HFFc6 (cell line): ENCODE measurements at places on chromosomes 7 and 10.

DNA sequence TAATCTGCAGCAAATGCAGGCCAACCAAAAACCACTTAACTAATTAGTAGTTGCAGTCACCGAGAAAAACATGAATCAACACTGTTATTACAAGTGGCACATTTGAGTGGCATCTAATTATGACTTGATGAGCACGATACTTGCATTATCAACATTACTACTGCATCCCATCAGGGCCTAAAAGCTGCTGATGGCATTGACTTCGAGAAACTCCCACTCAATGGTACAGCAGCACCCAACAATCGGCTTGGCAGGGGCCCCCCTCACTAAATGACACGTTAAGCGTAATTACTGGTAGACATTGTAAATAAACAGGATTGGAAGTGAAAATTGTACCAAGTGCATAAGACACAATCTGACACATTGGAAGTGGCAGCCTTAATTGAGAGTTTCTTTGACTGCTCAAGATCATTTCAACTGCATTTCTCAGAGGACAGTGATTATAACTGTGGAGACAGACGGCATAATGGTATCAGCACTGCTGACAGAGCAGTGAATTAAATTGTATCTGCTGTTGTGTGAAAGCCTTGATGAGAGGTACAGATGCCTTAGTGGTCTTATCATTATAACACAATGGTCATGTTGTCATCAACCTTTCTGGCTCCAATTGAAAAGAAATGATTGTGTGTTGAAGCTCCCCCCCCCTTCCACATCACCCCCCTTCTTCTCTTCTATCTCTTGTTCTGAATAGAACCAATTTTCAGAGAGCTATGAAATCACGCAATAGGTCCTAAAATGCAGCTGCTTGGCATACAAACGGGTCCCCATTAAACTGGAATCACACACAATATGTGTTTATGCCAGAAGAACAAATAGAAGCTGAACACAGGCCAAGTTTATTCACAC lies 43.4 kb downstream of the SHTN1 start:
- no peak for DNase-seq
- no peak overlapping the region for H3K27ac ChIP-seq
- H3K4me3 ChIP-seq: no peak overlapping the region
- no peaks in the 10 kb centered on the region for H3K4me1 ChIP-seq
- H3K36me3 ChIP-seq: no peaks in the 10 kb centered on the region
- H3K27me3 ChIP-seq: no peaks in the 10 kb centered on the region

DNA sequence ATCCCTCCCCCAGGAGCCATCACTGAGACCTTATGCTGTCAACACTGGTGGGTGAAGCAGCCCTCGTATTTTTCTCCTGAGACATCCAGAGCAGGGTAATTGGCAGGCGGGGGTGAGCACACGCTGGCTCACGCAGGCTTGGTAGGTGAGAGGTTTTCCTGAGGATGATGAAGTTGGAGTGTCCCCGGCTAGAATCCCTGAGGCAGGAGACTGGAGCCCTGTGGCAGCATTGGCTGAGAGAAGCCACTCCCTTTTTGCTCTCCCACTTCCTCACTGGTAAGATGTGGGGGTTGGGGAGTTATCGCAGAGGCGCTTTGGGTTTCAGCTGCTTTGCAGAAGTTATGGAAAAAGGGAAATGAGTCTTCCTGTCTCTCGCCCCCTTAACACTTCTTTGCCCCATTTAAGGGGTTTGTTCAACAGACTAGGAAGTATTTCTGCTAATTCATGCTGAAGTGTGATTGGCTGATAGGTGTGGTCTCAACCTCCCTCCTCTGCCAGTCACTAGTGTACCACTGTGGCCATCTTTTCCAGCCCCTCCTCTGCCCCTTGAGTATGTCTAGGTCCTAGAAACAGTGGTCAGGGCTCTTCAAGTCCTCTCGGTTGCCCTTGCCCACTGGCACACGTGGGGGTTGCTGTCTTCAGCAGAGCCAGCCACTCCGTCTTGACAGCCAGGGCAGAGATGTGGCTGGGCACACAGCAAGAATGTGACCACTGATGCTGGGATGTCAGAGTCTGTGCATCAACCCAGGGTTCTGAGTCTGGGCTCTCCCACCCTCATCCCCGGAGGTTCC lies 5.7 kb downstream of the ARPC1B start:
- H3K36me3 ChIP-seq: peaks cover 13% of the 10 kb centered on the region; the same call in 1 of the 2 replicates
- H3K27ac ChIP-seq: peak overlapping the region; percentile 95
- H3K4me3 ChIP-seq: peak overlapping the region; percentile 66
- H3K27me3 ChIP-seq: no peaks in the 10 kb centered on the region; the same call in 1 of the 2 replicates
- peak; percentile 27 for DNase-seq
- H3K4me1 ChIP-seq: peaks cover 32% of the 10 kb centered on the region

DNA sequence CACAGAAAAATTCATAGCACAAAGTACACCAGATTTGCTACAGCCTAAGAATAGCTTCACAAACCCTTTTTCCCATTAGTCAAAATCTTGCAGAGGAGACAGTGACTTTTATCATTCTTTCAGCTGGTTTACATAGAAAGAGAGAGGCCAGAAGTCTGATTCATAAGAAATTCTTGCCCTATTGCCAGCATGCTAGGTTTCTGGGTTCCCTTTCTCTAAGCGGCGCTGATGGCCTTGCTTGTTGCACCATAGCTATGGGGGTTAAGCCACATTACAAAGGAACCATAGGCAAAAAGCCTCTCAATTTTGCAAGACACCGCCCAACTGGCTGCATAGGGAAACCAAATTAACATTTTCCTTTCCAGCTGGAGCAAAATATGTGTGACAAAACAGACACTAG lies 87.4 kb downstream of the ZNF467 start:
- H3K27ac ChIP-seq: peak overlapping the region; percentile 44; the same call in 1 of the 2 replicates
- H3K27me3 ChIP-seq: peaks cover 6% of the 10 kb centered on the region
- no peaks in the 10 kb centered on the region for H3K36me3 ChIP-seq
- H3K4me3 ChIP-seq: no peak overlapping the region
- H3K4me1 ChIP-seq: peaks cover 11% of the 10 kb centered on the region; the same call in 1 of the 2 replicates

DNA sequence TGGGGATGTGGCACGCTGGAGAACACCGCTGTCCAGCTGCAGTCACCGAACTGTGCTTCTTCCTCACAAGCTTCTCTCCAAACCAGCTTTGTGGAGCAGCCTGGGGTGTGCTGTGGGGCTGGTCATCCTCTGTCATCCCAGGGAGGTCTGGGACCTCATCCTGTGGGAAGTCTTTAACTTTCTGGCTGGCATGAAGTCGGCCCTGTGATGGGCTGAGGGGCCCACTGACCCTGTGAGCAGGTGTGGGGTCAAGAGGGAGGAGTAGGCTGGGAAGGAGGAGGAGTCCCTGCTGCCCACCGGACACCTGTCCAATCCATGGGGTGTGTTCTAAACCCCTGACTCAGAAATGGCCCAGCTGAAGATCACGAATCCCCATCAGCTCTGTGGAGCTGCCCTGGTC lies 136.2 kb upstream of the SHH start:
- no peak overlapping the region for H3K27ac ChIP-seq
- H3K4me1 ChIP-seq: no peaks in the 10 kb centered on the region
- DNase-seq: no peak
- no peak overlapping the region for H3K4me3 ChIP-seq
- peaks cover 9% of the 10 kb centered on the region for H3K36me3 ChIP-seq
- H3K27me3 ChIP-seq: no peaks in the 10 kb centered on the region; the same call in 1 of the 2 replicates

GRCh38 chr10:76643511-76643911 lies 994.1 kb downstream of the KCNMA1 start:
- peaks cover 11% of the 10 kb centered on the region; the same call in 1 of the 2 replicates for H3K27me3 ChIP-seq
- no peaks in the 10 kb centered on the region for H3K4me1 ChIP-seq
- no peak overlapping the region for H3K4me3 ChIP-seq
- no peak overlapping the region for H3K27ac ChIP-seq
- H3K36me3 ChIP-seq: no peaks in the 10 kb centered on the region

DNA sequence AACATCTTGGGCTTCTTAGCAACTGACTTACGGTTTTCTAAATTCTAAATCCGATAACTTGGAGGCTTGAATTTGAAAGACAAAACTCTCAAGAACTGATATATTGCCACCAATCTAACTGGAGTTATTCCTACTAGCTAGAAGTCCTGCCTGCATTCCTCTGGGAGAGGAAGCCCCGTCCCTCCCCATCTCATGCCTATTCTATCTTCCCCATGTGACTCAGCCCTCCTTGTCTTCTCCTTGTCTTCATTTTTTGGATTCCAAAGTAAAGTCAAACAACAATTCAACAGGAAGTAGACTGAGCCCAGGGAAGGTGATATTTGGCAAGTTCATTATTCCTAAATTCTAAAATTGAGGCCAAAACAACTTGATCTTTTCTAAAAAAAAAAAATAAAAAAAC lies 587.7 kb downstream of the KCNMA1 start:
- peaks cover 52% of the 10 kb centered on the region for H3K4me1 ChIP-seq
- DNase-seq: peak; percentile 23
- peak overlapping the region; percentile 55 for H3K27ac ChIP-seq
- H3K36me3 ChIP-seq: peaks cover 13% of the 10 kb centered on the region; the same call in 1 of the 2 replicates
- peak overlapping the region; percentile 33 for H3K4me3 ChIP-seq

GRCh38 chr7:133797818-133798520 lies 329.2 kb upstream of the LRGUK start:
- DNase-seq: peak; percentile 27
- peak overlapping the region; percentile 13; the same call in 1 of the 2 replicates for H3K4me3 ChIP-seq
- H3K27me3 ChIP-seq: no peaks in the 10 kb centered on the region
- H3K4me1 ChIP-seq: peaks cover 31% of the 10 kb centered on the region
- no peaks in the 10 kb centered on the region for H3K36me3 ChIP-seq
- peak overlapping the region; percentile 48 for H3K27ac ChIP-seq

- peaks cover 1% of the 10 kb centered on the region; the same call in 1 of the 2 replicates for H3K27me3 ChIP-seq
- no peak overlapping the region for H3K4me3 ChIP-seq
- DNase-seq: no peak
Observed at GRCh38 chr10:117112220-117112619, 25.9 kb downstream of the VAX1 start.

DNA sequence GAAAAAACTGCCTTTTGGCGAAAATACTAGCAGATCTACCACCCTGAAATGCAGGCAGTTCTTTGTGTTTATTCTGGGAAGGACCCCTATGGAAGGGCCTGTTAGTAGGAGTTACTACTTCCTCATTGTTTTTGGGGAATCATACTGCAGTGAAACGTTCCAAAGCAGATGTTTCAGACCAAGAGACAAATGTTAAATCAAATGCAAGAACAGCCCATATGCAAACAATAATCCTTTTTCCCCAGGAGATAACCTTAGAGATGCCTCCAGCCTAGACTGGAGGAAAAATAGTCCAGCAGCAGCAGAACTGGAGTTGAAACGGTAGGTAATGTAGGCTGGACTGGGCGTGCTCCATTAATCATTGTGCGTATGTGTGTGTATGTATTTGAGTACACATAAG lies 65.9 kb upstream of the VWDE start:
- no peaks in the 10 kb centered on the region for H3K4me1 ChIP-seq
- no peak overlapping the region for H3K4me3 ChIP-seq
- no peak overlapping the region for H3K27ac ChIP-seq
- no peak for DNase-seq
- peaks cover 2% of the 10 kb centered on the region; the same call in 1 of the 2 replicates for H3K27me3 ChIP-seq

DNA sequence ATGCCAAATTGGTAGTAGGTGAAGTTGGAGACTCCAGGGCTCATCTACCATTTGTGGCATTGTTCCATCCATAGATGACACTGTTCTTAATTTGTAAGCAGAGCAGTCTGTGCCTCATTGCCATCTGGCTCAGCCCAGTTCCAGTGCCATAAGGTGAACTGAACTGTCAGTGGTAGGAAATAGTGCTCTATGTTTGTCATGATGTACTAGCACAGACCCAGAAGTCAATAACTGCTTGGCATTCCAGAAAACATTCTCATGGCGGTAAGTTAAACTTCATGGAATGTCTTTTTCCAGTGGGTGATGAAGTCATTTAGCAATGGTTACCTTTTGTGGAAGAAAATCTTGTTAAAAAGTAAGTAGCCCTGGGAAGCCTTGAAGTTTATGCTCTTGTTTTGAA lies 302.7 kb downstream of the SUGCT start:
- DNase-seq: peak; percentile 90
- H3K36me3 ChIP-seq: peaks cover 25% of the 10 kb centered on the region
- peaks cover 52% of the 10 kb centered on the region for H3K4me1 ChIP-seq
- peaks cover 1% of the 10 kb centered on the region; the same call in 1 of the 2 replicates for H3K27me3 ChIP-seq
- H3K4me3 ChIP-seq: peak overlapping the region; percentile 7; the same call in 1 of the 2 replicates
- peak overlapping the region; percentile 87 for H3K27ac ChIP-seq

DNA sequence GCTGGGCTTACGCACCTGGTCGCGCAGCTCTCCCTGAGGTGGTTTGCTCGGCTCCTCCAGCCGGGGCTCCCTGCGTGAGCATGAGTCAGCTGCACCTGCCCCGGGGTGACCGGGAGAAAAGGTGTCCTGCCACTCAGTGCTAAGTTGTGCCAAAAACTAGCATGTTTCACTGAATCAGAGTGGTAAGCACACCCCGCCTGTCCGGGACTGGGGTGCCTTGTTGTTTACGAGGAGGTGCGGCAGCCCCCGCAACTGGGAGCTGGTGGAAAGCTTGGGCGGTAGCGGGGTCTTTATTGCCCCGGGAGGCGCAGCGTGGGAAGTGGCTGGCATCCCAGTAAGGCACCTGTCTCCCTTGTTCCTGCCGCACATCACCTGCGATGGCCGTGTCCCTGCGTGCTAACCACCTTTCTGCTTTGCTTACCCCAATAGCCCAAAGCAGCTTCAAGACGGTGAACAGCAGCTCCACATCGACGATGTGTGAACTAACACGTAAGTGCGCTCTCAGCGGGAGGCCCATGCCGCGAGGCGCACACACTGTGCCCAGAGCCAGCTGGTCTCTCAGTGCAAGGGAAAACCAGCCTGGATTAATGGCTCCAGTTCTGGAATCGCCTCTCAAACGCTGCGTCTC lies 506.6 kb upstream of the FOXK1 start:
- H3K4me1 ChIP-seq: no peaks in the 10 kb centered on the region
- peaks cover 10% of the 10 kb centered on the region; the same call in 1 of the 2 replicates for H3K36me3 ChIP-seq
- H3K4me3 ChIP-seq: no peak overlapping the region

- peaks cover 4% of the 10 kb centered on the region; the same call in 1 of the 2 replicates for H3K36me3 ChIP-seq
- H3K4me3 ChIP-seq: no peak overlapping the region
- no peak overlapping the region for H3K27ac ChIP-seq
- no peak for DNase-seq
- no peaks in the 10 kb centered on the region for H3K4me1 ChIP-seq
Observed at GRCh38 chr10:8158193-8159071, 103.9 kb downstream of the GATA3 start.

- peaks cover 31% of the 10 kb centered on the region for H3K27me3 ChIP-seq
- peaks cover 11% of the 10 kb centered on the region for H3K4me1 ChIP-seq
- no peak overlapping the region for H3K27ac ChIP-seq
- H3K36me3 ChIP-seq: peaks cover 18% of the 10 kb centered on the region
- H3K4me3 ChIP-seq: peak overlapping the region; percentile 12; the same call in 1 of the 2 replicates
- DNase-seq: no peak
Observed at GRCh38 chr10:27258838-27259812, 18.5 kb upstream of the ACBD5 start.

DNA sequence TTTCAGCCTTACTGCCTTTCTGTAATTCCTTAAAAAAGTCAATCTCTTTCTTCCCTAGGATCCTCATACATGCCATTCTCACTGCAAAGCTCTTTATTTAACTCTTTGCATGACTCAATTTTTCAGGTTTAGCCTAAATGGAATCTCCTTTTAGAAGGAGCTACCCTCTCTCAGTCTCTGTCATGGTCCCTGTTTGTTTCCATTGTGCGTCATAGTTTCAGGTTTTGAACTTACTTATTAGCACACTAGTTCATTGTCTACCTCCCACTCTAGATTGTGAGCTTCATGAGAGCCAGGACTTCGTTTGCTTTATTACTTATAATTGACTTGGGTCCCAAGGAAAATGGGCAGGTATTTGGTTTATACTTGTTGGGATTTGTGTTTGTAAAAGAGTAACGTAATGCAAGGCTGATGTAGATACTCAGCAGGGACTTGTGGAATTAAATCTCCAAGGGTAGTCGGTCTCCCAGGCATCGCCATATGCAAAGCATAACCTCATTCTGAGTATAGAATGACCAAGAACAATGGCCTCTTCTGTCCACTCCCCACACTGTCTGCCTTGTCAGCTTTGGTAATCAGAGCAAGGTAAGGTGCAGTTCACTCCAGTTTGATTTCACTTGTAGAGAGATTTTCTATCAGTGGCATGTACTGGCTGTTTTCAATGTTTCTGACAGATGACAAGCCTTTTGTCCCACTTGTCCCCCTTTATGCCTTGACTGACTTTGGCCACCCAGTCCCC lies 252.0 kb downstream of the SORCS3 start:
- H3K4me3 ChIP-seq: no peak overlapping the region
- no peaks in the 10 kb centered on the region for H3K4me1 ChIP-seq
- H3K36me3 ChIP-seq: no peaks in the 10 kb centered on the region
- no peak overlapping the region for H3K27ac ChIP-seq
- no peak for DNase-seq
